Heart right ventricle (tissue), 16 donors: ENCODE measurements at places on chromosomes 4 and X. TPM values are rescaled to one million over a fixed set of nuclear protein-coding genes. Genes with fewer than 3 reads are reported as not detected.
A peak's percentile ranks its signal among the peaks of the same experiment; 100 is the strongest.

Gene CXXC4
- total RNA-seq, result 4.8 TPM

Gene NLGN4X
- 3.1 TPM for total RNA-seq

Gene SYTL4
- 0.95 TPM for total RNA-seq

Gene ZNF141
- total RNA-seq, result 6.3 TPM

Gene TEX13C
- not detected for total RNA-seq

Gene MAGEB6B
- not detected for total RNA-seq

Gene KDR
- total RNA-seq, result 15.6 TPM

Gene CT45A3
- not detected for total RNA-seq

Gene SOX3
- total RNA-seq, result not detected

Gene IL1RAPL2
- not detected for total RNA-seq

Gene FREM3
- 0.03 TPM for total RNA-seq

Gene PGAM4
- not detected for total RNA-seq

Gene DNAJB14
- 23.8 TPM for total RNA-seq

Gene IL21
- not detected for total RNA-seq

Gene CYBB
- total RNA-seq, result 5.8 TPM

Gene FAM47A
- not detected for total RNA-seq

Gene ASMT
- total RNA-seq, result not detected

Gene CCNB3
- total RNA-seq, result 0.06 TPM

Gene RIBC1
- total RNA-seq, result 0.32 TPM

Gene RHOXF2B
- total RNA-seq, result not detected

DNA sequence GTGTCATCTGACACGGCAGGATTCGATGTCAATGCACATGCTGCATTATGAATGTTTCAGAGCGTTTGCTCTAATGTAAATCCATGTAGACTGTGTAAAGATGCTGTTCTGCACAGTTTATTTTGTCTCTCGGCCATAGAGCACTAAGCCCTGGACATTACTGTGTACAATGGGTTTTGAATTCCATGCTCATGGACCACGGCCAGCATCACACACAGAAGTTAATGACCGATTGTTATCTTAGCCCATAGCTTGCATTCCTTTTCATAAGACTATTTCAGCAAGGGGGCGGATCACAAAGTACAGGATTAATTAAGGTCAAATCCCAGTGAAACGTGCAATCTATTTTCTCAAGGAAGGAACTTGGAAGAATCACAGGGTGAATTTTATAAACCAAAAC lies 286.1 kb upstream of the TENM3 start:
- no peak for DNase-seq

DNA sequence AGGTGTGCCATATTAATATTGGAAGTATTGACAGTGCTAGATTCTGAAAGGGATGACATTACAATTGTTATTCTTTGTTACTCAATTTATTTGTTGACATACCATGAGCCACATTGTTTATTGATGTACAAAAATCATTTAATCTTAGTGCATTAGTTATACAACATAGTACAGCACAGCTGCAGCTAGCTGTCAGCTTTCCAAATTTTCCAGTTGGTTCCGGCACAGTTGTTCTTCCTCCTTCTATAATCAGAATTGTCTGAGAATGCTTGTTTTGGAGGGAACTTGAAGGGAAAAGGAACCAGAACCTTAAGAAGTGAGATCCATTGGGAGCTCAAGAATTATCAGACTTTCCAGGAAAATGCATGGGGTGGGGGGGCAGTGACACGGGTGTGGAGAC lies 281.4 kb downstream of the ZIC3 start:
- no peak for DNase-seq

GRCh38 chr4:25346913-25347312 lies 30.1 kb upstream of the ANAPC4 start:
- no peak for DNase-seq

GRCh38 chrX:3144651-3145050 lies 103.4 kb downstream of the ARSF start:
- DNase-seq, result no peak

GRCh38 chrX:11367609-11368430 lies 74.6 kb downstream of the AMELX start:
- no peak for DNase-seq

- DNase-seq, result no peak
Measured at GRCh38 chr4:159776961-159777360, 674.1 kb downstream of the RAPGEF2 start.

DNA sequence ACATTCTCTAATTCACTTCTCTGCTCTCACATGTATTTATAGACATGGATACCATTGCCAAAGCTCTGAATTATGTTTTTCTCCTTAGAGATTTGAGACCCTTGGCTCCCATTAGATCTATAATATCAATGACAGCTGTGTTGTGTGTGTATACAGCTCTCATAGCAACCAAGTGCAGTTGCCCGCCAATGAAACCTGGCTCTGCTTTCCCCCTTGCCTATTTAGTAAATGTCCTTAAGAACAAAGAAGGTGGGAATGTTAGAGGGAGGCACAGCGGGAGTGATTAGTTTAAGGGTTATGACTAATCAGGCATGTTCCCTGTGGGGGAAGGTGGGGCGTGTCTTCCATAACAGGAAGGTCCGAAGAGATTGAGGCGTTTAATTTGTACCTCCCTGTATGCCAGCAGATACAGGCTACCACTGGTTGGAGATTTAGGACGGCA lies 100.5 kb upstream of the TBC1D9 start:
- no peak for DNase-seq

- no peak for DNase-seq
Measured at GRCh38 chr4:18582841-18583240, 561.3 kb upstream of the LCORL start.

DNA sequence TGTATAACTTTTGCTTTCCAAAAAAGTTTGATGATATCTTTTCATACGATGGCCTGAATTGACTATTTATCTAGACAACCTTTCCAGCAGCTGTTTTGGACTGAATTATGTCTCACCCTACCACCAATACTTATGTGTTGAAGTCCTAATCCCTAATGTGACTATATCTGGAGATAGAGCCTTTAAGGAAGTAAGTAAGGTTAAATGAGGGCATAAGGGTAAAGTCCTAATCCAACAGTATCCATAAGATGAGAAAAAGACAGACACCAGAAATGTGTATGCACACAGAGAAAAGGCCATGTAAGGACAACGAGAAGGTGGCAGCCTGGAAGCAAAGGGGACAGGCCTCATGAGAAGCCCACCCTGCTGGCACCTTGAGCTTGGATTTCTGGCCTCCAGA lies 86.6 kb upstream of the PPARGC1A start:
- no peak for DNase-seq

- DNase-seq, result no peak
Measured at GRCh38 chrX:39267176-39267575, 465.9 kb downstream of the MID1IP1 start.

GRCh38 chrX:1507511-1508463 lies 29.2 kb downstream of the P2RY8 start:
- DNase-seq, result no peak

DNA sequence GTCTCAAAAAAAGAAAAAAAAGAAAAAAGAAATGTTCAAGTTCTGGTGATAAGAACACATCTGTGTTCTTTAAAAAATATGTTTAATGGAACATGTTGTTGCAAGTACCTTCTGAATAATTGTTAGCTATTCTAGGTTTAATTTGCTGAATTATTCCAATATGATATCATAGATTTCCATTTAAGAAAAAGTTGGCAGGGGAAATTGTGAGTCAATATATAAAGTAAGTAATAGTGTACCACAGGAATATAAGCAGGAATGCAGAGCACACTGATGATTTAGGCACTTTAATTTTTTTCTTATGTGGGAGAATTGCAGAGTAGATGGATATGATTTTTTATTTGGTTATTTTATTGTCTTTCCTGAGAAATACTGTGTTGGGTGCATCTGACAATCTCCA lies 190.7 kb downstream of the RPA4 start:
- no peak for DNase-seq

DNA sequence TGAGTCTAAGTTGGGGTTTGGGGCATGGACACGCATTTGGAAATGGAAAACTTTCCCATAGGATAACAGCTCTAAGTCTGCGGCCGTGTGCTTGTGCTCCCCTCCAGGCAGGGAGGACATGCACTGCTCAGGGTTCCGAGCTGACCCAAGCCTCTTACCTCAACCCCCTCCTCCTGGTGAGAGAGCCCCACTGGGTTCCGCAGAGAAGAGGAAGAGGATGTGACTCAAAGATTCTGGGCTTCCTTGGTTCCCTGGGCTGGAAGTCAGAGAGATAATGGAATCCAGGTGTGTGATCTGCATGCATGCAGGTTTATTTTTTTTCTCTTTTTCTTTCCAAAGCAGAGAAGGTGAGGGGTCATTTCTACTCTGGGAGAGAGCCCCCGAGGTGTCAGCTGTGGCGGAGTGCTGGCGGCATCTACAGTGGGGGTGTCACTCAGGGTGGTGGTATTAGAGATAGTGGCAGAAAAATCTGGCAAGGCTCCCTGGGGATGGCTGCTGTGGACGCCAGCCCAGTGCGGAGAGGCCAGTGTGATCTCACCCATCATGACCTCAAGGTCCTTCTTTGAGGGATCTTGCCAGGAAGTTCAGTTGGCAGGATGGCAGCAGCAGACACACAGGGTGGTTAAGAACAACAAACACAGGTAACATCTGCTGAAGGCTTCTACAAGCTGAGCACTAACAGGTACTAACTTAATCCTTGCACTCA lies 168.7 kb upstream of the HAND2 start:
- DNase-seq, result peak; percentile 54

DNA sequence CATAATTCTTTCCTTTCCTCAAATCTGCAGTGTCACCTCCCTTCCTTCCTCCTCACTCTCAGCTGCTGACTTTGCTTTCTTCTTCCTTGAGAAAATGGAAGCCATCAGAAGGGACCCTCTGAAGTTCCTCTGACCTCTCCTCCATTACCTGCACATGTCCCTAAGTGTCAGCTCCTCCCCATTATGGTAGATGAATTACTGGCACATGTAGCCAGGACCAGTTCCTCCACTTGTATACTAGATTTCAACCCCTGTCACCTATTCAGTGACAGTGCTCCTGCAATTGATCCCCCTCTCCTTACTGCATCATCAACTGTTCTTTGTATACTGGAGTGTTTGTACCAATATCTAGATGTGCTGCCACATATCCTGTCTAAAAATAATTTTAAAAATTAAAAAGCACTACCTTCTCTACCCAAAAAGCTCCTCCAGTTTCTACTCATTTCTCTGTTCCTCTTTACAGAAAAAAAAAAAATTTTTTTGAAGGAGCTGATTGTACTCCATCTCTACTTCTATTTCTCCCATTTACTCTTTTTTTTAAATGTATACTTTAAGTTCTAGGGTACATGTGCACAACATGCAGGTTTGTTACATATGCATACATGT lies 78.6 kb downstream of the CLCN5 start:
- no peak for DNase-seq

GRCh38 chr4:75180790-75181776 lies 248.2 kb downstream of the PARM1 start:
- DNase-seq, result no peak

DNA sequence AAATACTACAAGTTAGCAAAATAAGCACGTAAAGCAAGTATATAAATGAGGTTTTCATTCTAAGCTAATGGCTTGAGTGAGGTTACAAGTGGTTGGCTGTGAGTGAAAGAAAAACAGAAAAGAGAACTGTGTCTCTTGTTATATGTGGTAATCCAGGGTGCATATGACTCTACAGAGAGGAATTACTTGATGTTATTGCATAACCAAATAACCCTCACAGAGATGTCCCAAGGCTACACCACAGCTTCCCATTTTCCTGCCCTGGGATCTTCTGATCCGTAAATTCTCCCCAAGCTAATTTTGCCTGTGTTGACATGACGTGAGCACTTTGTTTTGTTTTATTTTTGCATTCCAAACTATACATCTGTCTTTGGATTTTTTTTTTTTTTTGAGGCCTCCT lies 470.0 kb upstream of the INTU start:
- no peak for DNase-seq

GRCh38 chr4:116358633-116359222 lies 726.6 kb downstream of the TRAM1L1 start:
- DNase-seq, result no peak

- DNase-seq, result peak; percentile 91
Measured at GRCh38 chr4:139734875-139735380, 69.3 kb downstream of the MGST2 start.

- no peak for DNase-seq
Measured at GRCh38 chr4:47418147-47418546, 45.4 kb downstream of the COMMD8 start.

DNA sequence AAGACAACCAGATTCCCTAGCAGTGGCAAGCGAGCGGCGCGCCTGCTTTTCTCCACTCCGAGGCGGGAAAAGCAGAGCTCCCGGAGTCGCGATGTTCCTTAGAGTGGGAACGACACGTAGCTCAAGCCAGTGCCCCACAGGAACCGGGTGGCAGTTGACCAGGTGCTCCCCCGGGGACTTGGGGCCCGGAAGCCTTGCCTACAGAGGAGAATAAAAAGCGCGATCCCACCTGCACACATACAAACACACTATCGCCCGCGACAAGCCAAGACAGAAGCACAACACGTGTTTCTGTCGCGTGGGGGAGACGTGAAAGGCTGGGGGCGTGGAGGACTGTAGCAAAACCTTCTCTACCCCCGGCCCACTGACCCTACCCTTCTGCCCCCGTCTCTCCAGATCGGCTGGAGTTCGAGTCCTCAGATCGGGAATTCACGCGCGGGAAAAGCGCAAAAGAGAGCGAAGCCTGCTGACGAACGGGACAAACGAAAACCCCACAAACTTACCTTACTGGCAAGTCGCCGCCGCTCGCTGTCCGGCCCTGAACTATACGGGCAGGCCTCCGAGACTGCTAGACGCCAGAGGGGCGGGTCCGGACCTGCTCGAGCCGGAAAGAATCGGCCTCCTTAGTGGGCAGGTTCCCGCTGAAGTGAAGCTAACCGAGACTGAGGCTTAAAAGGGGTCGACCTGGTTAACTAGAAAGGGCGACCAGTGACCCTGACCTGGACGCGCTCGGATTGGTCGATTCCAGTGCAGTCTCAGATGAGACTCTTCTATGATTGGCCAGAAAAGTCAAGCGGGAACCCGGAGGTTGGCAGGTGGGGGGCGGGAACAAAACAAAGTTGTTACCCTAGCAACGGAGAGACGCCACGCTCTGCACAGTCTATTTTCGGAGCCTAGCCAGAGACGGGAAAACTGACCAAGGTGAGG lies at the start of the genes DNAAF6 and NUP62CL:
TSS of gene DNAAF6 (plus strand) at position 842 of the 927 bp plus-strand sequence. CDS start 6,265 bp downstream, outside the sequence.
TSS of gene NUP62CL (minus strand) at position 664 of the 927 bp plus-strand sequence. CDS start 31,287 bp downstream, outside the sequence.
- DNase-seq, result peak; percentile 28

GRCh38 chr4:52676536-52676935 lies 17.4 kb upstream of the USP46 start:
- DNase-seq, result no peak

- DNase-seq, result no peak
Measured at GRCh38 chr4:139841464-139842195, 176.0 kb downstream of the MGST2 start.

GRCh38 chr4:53706422-53707032 lies 115.2 kb upstream of the LNX1 start:
- DNase-seq, result no peak

DNA sequence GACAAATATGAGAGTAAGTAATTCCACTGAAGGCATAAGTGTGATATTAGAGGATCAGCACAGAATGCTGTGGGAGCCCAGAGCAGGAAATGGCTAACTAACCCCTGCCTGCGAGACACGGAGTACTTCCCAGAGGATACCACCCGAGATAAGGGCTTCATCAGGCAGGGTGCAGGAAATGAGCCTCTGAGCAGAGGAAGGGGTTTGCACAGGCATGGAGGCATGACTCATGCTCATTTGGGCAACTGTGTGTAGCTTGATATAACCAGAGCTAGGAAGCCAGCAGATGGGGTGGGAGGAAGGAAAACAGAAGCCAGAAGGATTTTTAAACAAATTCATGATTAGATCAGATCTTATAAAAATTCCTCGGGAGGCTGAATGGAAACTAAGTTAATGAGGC lies 70.0 kb upstream of the TSPAN5 start:
- no peak for DNase-seq
